ENCODE measurements at places on chromosomes 4 and X. TPM values are rescaled to one million over a fixed set of nuclear protein-coding genes. Genes with fewer than 3 reads are reported as not detected.

DNA sequence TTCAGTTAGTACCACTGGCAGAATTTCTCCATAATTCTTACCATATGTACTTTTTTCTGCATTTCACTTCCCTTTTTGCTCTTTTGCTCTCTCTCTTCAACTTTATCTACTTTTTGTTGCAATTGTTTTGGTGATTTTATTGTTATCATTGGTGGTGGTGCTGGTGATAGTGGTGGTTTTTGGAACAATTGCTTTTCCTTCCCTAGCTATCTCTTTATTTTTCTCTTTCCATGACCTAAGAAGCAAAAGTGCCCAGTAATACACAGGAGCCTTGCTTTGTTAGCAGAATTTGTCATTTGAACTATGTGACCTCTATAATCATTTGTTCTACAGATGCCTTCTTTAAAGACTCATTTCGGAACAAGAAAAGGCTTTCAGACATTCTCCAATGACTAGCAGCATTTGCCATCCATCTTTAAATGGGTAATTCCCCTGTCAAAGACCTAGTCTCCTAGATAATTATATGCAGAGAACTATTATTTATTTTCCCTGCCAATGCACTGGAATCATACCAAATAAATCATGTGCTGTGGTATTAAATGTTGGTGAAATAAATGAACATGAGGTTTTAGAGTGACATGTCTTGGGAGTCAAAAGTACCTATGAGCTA lies 154.5 kb downstream of the GASK1B start:
- DNase-seq, result no peak

The HSPA4L gene
- total RNA-seq, result 15.9 TPM

- no peak for DNase-seq
These were observed 90.6 kb downstream of the FHDC1 start for GRCh38 chr4:153026591-153027346.

The ADH1A gene
- not detected for total RNA-seq

The MAGEE2 gene
- not detected for total RNA-seq

The XAGE2 gene
- total RNA-seq, result not detected

DNA sequence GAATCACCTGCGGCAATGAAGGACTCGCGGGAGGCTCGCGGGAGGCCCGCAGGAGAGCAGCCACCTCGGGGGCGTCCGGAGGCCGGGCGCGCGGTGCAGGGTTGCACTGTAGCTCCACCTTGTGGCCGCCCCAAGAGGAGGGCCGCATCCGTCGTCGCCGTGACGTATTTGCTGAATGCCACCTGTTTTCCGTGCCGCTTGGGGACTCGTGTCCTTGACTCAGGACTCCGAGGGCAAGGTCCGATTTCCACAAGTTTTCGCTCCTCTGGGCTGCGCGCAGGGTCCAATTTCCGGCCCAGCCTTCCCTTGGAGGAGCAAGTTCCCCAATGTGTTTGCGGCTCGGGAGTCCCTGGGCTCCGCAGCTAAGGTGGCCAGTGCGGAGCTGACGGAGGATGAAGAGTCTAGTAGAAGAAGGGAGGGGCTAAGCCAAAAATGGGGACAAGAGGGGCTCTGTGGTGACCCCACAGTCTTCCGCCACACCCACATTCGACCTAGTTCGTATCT lies 10.7 kb upstream of the DLG3 start:
- DNase-seq, result no peak

- no peak for DNase-seq
These were observed 60.2 kb downstream of the HMGB2 start for GRCh38 chr4:173273941-173274340.

- no peak for DNase-seq
These were observed 9.1 kb downstream of the LONRF3 start for GRCh38 chrX:118983513-118983912.

- no peak for DNase-seq
These were observed 51.8 kb upstream of the DUX4 start for GRCh38 chr4:190121759-190122158.

DNA sequence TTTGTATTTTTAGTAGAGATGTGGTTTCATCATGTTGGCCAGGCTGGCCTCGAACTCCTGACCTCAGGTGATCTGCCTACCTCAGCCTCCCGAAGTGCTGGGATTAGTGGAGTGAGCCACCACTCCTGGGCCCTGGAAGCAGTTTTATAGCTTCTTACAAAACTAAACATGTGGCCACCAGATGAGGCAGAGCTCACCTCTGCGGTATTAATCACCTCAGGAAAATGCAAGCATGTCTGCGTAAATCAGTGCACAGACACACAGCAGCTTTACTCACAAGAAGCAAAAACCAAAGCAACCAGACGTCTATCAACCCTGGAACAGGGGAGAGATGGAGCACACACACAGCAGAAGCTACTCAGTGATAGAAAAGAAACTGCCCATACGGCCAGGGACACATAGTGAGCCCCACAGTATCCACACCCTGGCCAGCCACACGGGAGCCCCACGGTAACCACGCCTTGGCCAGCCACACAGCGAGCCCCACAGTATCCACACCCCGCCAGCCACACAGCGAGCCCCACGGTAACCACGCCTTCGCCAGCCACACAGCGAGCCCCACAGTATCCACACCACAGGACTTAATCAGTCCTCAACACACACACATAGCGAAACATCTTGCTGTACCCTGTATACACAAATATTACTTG lies 30.2 kb downstream of the PPP2R3B start:
- DNase-seq, result no peak

- no peak for DNase-seq
These were observed 166.4 kb downstream of the DCLK2 start for GRCh38 chr4:150244600-150244999.

DNA sequence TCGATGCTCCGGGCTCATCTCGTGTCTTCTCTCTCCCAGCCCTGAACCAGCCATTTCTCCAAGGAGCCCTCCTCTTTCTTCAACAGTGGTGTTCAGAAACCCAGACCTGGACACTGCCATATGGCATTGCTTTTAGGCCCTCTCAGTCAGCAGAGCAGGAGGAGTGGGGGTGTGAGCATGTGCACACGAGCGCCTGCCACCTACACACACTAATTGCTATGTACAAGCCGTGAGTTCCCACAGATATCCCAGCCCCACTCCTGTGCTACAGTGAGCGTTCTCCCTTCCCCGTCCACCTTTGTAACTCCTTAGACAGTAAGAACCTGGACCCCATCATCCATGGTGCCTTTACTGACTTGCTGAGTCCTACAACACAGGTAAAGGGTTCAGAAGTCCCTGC lies 53.8 kb downstream of the TNIP2 start:
- no peak for DNase-seq

GRCh38 chrX:44953734-44954502 lies 80.9 kb downstream of the KDM6A start:
- no peak for DNase-seq

DNA sequence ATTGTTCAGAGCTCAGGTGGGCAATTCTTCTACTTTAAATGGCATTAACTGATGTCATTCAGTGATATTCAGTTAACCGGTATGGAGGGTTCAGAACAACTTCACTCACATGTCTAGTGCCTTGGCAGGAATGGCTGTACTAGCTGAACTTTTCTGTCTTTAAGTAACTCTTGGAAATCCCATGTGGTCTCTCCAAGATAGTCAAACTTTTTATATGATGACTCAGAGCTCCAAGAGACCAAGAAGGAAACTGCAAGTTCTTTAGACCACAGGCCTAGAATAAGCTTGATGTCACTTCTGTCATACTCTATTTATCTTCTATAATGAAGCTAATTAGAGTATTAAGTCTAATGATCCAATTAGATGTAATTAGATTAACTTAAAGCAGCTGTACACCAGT lies 24.9 kb downstream of the LHFPL1 start:
- no peak for DNase-seq

DNA sequence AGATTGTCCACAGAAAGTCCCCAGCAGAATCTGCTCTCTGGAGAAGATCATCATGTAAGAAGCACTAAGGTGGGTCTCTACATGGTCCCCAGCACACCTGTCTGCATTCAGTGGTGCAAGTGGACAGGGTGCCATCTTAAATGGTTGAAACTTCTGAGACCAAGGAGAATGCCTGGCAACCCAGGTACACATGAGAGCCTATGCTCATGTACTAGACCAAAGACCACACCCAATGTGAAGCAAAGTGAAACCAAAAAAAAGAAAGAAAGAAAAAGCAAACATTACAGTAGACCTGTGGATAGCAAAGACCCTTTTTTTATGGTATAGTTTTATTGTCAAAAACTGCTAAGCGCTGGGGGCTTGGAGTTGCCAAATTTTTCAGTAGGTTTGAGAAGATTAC lies 15.0 kb downstream of the CD40LG start:
- no peak for DNase-seq

- no peak for DNase-seq
These were observed 161.1 kb upstream of the NAP1L5 start for GRCh38 chr4:88858752-88859151.

DNA sequence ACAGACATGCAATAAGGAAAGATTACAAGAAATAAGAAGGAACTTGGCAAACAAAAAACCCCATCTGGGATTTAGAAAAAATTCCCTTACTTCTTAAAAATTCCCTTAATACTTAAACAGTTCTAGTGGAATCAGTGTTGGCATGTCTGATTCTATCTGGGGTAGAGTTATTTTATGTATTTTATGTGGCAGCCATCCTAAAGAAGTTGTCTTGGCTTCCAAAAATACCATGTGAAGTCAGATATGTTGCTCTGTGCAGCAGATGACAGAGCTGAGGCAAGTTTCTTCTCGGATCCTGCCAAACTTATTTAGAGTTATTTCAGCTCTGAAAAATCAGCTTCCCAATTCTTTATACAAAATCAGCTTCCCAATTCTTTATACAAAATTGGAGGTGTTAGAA lies 14.7 kb downstream of the YY2 start:
- DNase-seq, result no peak

The FRG2 gene
- not detected for total RNA-seq

- DNase-seq, result no peak
These were observed 273.3 kb downstream of the DKK2 start for GRCh38 chr4:106762666-106763443.

- no peak for DNase-seq
These were observed 78.1 kb downstream of the BMP15 start for GRCh38 chrX:50988649-50989048.

DNA sequence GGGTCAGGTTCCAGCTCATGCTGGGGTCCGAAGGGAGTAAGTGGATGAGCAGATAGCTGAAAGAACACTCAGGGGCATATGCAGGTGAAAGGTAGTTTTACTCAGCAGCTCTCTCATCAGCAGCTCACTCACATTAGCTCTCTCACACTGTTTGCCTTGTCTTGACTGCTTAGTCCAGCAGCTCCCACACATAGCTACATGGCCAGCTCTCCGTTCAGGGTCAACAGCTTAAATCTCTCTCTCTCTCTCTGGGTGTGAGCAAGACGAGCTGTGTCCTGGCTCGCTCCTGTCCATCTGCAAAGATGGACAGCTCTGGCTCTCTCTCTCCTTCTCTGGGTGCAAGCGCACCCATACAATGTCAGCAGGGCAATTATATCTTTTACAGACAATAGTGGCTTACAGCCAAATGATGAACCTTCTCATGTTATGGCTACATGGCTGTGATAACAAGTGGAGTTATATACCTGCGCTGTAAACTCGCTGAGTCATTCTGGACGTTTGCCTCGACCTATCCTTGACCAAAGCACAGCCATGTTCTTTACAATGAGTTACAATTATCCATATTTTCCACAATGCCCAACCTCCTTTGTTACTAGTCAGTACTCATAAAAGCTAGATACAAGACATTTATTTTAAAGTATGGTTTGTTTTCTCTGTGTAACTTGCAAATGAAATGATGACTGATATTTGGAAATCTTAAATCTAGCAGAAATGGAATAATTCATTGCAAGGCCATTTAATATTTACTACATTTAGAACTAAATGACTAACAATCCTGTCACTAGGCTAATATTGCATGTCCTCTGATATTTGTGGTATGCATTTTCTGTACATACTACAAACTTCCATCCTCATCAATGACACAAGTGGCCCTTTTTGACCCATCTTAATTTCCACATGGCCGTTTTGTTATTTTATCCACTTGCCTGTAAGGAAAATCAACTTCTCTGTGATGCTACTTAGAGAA lies 9.3 kb downstream of the PAPSS1 start:
- DNase-seq, result no peak

The DAPP1 gene
- 1.6 TPM for total RNA-seq

DNA sequence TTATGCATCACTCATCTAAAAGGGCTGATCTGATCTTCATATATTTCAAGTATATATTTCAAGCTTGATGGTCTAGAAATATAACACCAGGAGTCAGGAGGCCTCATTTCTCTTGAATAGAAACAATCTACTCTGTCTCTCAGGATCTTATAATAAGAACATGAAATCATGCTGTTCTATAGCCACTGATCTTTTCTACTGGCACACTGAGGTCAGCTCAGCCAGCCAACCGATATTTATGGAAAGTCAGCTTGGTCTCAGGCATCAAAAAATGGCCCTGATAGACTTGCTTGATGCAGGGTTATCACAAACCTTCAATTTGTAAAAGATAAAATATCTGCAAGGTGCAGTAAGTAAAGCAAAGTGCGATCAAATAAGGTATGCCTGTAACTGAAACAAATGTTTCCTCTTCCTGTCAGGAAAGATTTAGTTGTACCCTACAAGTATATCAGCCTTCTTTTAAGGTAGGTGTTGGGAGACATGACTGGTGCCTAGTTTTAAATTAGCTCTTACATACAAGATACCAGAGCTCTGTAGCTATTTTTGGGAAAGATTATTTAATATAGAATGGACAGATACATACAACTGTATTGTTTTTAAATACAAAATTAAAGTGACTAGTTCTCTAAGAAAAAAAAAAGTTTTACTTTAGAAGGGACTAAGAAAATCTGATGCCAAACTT lies 63.4 kb downstream of the BMP3 start:
- DNase-seq, result no peak

DNA sequence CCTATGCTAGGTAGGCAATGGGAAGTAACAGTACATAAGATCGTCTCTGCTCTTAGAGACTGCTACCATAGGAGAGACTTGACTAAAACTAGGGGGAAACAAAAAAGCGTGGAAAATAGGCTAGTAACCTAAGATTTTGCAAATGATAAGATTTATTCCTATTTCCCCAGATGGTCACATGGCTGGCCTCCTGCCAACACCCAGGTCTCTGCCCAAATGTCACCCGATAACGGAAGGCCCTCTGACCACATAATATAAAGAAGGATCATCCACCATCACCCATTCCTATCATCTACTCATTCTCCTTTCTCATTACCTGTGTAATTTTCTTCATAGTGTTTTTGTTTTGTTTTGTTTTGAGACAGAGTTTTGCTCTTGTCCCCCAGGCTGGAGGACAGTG lies 4.7 kb downstream of the LAMP2 start:
- no peak for DNase-seq
